ENCODE measurements at places on chromosomes 11 and 22.

DNA sequence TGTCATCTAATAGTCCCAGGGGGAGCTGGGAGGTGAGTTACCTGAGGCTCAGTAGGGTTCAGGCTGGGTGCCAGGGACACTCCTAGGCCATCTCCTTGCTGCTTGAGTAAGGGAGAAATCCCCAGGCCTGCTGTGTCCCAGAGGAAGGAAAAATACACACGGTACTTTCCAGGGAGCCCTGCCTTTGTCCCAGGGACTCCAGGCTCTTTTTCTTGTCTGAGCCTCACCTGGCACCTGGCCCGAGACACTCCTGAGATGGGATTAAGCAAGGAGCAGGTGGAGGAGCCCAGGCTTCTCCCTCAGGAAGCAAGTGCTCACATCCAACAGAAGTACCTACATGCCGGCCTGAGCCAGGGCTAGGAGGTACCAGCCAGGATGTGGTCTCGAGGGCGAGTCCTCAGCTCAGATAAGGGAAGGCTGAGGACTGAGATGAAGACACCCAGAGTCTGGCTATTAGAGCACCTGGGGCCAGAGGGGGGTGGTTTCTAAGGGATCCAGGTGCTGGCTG, 899 bp upstream of the KLHDC7B start:
- no peak for DNase-seq

- no peak for DNase-seq
Measured at GRCh38 chr11:4048340-4048739, 46.3 kb upstream of the RRM1 start.

DNA sequence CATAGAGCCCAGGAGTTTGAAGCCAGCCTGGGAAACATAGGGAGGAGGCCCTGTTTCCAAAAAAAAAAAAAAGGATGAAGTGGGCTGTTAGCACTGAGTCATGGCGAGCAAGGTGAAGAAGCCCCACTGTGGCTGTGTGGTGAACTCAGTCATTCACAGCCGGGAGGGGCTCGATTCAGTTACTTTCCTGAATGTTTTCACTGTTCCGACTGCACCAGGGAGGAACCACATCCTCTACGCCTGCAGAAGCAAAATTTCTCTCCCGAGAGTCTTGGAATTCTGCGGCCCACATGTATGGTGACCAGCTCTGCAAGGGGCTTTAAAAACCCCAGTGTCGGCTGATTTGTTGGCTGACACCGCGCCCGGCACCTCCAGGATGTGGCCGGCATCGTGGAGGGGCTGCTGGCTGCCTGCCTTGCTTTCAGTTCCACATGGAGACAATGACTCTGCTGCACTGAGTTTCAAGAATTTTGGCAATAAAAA, 27.8 kb upstream of the GRAMD4 start:
- DNase-seq: no peak

DNA sequence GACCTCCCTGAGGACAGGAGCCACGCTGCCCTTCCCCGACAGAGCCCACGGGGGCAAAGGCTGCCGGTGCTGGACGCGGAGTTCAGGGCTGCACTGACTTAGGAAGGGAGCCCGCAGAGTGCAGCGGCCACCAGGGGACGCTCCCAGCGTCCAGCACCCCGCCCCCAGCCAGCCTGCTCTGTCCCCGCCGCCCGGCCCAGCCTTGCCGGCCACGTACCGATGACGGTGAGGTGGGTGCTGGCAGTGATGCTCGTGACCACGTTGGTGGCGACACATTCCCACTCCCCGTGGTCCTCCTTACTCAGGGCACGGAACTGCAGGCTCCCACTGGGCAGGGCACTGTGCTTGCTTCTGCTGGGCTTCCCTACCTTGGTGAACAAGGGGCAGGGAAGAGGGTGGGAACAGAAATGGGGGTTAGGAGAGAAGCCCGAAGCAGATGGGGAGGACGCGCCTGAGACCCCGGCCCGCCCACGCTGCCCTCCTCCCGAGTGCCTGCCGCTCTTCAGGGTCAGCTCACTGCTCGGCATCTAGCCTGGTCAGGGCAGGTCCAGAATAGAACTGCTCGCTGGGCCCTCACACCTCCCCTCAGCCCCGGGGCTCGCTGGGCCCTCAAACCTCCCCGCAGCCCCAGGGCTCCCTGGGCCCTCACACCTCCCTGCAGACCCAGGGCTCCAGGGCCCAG, 25.9 kb downstream of the IGSF9B start:
- DNase-seq: no peak

DNA sequence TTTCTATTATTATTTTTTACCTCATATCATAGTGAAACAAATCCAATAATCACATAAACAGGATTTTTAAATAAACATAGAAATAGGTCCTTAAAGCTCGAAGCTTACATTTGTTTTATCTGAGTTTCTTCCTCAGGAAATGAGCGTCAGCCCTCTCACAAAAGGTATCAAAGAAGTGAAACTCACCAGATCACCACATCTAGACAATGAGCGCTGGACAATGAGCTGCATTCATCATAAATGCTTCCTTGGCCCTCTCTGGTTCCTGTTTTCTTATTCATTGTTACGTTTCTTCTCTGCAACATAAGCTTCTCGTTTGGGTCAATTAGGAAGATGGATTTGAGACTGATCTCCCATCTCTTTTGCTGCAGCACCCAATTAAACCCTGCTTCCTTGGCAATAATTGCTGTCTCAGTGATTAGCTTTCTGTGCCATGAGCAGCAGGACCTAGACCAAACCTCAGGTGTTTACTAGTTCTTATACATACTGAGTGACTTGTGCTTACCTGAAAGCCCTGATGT, 649.9 kb upstream of the LUZP2 start:
- DNase-seq: no peak

DNA sequence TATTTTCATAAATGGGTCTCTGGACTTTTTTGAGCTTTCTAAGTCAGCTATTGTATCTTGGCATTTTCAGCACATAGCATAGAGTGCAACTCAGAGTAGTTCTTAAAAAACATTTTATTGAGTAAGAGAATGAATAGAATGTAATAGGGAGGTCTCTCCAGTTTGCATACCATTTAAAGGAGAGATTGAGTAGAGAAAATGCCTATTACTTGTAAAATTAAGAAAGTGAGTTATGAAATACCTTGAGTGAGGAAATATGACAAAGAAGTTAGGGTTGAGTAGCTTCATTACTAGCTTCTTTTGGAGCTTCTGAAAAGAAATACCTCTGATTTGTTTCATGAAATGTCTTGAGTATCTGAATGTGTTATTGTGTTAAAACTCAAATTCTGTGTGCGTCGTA, 140.0 kb downstream of the AASDHPPT start:
- DNase-seq: no peak
